ENCODE measurements at places on chromosomes 7 and 10.

DNA sequence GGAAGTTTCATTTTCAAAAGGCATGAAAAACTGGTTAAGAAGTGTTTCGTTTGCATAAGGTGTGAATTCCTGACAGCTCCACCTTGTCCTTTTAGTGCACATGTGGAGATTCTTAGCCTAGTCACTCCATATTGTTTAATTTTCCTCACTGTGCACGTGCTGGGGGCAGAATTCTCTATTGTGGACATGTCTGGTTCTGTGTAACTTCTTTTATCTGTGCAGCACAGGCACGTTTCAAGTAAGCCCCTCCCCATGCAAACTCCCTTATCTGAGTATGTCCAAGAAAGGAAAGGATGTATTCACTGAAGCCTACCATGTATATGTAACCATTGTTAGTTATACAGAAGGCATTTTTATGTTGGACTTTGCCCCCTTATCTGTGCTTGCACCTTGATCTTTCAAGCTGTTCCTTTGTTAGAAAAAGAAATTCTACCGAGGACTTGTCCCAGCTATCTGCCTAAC lies 1346.3 kb downstream of the REEP3 start:
- DNase-seq, result no peak

GRCh38 chr7:5622286-5622685 lies 159.2 kb downstream of the RNF216 start:
- DNase-seq, result no peak

DNA sequence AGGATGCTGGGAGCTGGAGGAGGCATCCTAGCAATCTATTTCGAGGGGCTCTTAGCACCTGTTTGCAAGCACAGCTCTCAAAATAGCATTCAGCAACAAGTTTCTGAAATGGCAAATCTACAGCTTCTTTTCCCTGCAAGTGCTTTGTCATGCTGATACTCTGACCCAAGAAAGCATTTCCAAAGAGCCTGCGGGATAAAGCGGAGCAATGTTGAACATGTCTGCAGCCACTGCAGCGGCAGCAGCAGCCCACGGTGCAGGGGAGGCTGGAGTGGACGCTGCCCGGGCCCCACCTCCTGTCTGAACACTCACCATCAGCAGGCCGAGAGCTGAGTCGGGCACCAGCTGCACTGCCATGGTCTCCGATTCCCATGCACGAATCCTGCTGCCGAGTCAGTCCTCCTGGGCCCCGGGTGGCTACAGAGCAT lies 964 bp downstream of the FRMD4A start:
- no peak for DNase-seq

DNA sequence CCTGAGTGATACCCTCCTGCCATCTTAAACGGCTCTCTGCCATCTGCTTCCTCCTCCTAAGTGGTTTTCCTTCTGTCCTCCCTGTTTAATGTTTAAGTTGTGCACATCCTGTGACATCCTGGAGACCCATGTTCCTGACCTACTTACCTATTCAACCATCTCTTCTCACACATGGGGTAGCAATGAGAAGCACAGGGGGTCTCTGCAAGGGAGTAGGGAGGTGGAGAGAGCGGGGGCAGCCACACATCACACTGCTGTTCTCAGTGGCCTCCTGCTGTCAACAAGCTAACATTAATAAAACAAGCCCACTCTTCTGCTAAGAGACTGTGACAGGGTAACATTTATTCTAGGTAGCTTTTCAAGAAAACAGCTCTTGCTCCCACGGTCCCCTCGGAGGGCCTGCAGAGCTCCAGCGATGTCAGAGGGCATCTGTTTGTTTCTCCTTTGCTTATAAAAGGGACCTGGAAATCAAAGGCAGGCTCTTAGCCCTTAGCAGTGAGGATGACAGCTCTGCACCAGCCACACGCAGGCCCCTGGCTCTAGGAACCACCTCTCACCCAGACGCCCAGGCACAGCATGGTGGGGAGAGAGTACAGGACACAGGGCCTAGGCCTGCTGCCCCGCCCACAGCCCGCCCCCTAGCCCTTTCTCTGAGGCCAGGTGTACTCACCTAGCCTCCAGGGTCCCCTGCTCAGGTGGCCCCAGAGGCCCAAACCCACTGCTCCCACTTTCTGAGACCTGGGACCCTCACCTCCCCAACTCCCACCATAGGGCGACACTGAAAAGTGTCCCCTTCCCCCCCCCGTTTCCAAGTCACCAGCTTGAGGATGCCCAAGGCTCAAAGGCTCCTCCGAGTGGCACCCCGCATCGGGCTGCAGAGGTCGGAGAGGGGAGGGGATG lies 943 bp upstream of the SLC18A2 start:
- DNase-seq, result no peak

DNA sequence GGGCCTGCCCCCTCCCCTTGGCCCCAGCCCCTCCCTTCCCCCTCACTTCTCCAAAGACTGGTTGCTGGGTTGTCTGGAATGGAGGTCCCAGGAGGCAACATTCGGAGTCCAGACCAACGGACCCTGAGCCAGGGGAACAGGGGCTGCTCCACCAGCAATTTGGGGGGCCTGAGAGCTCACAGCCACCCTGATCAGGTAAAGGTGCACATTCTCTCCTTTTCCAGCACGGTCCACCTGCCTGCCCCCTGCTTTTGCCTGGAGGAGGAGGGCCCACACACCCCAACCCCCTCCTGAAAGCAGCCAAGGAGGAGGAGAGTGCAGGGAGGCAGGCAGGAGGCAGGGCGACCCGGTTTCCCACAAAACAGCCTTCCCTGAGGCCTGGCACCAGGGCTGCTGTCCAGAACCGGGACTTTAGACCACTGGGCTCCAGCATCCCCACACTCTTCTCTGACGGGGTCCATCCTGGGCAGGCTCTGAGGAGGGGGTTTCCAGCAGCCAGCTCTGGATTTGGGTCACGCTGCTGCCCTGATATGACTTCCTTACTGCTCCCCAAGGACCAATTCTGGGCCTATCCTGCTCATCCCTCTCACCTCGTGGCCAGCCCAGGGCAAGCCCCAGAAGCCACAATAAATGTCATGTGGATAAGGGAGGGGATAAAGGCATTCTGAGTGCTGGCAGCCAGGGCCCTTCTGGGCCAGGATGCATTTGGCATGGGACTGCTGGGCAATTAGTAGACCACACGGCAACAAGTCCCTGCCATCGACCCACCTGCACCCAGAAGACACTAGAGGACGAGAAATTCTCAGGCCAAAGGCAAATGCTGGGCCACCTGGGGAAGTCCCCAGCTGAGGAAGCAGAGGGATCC lies 1.1 kb upstream of the CAMK2B start:
- no peak for DNase-seq

- no peak for DNase-seq
Observed at GRCh38 chr7:29282819-29283414, 88.3 kb downstream of the CHN2 start.

DNA sequence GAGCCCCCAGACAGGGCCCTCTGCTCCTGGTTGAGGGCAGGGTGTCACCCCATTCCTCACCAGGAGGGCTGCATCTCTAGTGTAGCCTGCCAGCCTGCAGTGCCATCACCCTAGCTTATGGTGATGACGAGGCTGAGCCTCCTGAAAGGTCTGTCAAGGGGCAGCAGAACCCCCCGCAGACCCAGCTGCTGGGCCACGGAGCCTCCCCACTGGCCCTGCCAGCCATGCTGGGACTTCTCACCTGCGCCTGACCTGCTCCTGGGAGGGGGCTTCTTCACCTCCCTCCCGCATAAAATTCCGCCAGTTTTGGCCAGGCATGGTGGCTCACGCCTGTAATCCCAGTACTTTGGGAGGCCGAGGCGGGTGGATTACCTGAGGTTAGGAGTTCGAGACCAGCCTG lies 40.4 kb upstream of the RASGEF1A start:
- no peak for DNase-seq

GRCh38 chr10:77641788-77642397 lies 4.3 kb upstream of the KCNMA1 start:
- peak; percentile 23 for DNase-seq

DNA sequence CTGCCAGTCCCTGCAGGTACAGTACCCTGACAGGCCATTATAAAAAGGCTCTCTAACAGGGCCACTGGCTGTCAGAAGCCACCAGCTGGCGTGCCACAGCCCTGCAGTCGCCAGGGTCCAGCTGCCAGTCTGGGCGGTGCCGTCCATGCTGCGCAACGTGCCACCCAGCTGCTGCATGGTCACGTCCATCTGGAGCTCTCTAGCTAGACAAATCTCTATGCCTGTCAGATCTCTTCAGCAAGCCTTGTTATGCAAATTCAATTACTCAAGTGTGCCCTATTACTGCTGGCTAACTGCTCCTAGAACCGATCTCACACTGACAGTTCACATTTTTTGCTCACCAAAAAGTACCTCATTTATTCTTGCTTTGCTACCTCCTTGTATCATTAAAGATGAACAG lies 75.9 kb downstream of the HIBADH start:
- DNase-seq, result no peak

GRCh38 chr10:125091891-125092290 lies 68.5 kb downstream of the CTBP2 start:
- no peak for DNase-seq

- no peak for DNase-seq
Observed at GRCh38 chr7:130224210-130224609, 16.6 kb downstream of the SSMEM1 start.

DNA sequence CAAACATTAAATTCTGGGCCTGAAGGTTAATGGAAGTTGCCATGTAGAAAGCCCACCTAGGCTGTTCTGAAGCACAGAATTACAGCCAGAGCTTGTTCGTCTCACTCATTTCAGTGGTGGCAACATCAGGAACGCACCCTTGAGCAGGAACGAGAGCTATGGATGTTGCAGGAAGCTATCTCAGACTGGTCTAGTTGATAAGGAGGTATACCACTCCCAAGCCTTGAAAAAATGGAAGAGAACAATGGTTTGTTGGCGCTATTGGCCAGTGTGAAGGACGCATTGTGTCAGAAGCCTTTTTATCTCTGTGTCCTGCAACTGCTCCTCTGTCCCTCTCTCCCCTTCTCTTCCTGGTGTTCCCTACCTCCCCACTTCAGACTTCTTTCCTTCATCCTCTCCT lies 60.9 kb upstream of the RAPGEF5 start:
- DNase-seq, result no peak

DNA sequence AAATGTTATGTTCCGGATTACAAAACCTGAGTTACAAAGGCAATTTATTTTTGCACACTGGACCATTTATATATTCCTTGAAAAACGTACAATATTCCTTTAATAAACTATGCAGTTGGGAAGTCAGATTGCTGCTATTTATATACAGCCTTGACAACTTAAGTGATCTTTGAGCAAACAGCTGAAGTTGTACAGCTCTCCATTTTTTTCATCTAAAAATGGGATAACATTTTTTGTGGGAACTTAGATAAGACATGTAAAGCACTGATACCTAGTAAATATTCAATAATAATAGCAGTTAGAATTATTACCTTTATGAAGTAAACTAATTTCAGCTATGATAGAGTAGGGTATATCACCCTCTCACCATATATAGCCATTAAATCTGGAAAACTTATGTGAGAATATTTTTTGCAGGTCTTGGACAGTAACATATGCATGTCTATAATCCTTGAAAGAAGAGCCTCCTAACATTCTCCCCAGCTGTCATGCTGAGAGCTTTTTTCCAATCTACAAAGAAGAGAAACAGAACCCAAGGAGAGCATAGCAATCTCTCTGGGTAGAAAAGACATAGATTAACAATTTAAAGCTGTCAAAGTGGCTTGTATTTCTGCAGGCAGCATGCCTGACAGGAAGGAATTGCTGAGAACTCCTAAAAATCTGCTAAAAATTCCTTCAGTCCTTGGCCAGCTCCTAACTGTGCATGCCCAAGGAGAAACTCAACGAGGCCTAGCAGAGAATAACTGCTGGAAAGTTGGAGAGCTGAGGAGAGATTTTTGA lies 326.0 kb downstream of the CRPPA start:
- DNase-seq, result no peak

DNA sequence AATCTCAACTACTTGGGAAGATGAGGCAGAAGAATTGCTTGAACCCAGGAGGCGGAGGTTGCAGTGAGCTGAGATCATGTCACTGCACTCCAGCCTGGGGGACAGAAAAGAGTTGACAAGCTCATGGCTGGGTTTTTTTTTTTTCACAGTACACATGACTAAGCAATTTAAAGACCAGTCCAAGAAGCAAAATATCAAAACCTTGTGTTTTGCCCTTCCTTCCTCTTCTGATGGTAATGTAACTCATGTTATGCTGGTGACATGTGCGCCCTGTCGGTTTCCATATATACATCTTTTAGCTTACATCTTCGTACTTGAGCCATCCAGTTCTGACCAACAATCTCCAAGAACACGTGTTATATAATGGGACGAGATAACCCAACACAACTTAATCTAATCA lies 237.7 kb upstream of the PLXDC2 start:
- no peak for DNase-seq

DNA sequence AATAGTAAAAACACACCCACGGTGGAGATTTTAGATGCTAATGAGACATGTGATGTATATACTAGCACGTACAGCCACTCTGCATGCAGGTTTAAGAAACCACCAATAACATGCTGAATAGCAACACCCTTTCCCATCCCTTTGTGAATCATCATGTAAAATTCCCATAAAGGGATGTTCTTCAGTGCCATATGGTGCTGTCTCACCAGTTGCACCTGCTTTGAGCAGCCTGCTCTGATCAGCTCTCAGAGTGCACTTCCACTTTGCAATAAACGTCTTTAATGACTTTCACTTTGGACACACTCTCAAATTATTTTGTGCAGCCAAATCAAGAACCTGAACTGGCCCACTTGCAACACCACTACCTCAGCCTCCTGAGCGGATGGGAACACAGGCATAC lies 615.0 kb downstream of the ANKRD7 start:
- no peak for DNase-seq

DNA sequence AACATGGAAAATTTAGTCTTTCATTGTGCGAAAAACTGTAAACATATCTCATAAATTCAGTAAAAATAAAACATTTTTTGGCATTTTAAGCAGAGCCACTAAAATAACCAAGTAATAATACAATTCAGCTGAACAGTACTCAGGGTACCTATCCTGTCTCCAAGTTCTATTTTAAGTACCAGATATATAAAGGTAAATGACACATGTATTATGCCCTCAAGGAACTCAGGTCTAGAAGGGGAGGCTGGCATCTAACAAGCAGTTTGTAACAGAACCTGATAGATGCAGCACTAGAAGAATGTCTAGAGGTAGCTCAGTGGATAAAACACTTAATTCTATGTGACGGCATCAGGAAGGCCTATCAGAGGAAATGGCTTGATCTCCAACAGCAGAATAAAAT lies 112.2 kb downstream of the CRPPA start:
- DNase-seq, result no peak

DNA sequence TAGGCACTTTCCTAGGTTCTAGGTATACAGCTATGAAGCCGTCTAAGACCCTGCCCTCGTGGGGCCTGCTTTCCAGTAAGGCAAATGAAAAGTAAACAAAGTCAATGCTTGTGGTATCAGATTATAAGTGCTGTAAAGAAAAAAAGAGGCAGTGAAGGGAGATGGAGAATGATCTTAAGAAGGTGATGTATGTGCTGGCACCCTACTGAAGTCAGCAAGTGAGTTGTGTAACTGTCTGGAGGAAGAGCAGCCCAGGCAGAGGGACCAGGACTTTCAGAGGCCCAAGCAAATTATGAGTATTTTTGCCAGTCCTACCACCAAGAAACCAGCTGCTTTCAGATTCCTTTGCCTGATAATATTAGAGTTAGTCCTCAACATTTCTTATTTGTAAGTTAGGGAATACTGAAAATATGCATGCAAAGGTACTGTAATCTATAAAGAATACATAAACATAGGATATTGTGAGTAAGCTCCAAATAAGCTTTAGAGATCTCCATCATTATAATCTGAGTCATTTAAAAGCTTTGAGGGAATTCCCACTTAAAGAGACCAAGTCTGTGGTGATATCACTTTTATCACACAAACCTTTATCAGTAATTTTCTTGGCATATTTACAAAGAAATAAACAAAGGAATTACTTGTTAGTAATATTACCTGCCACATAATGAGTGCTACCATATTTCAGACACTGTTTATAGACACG lies 329.2 kb upstream of the LRGUK start:
- DNase-seq, result no peak

All from stimulated activated naive CD4-positive, alpha-beta T cell (primary cell).